GM04504 (cell line): ENCODE measurements at places on chromosomes 3 and 15.

GRCh38 chr3:151084893-151085226 is 604 bp upstream of the MED12L start:
- no peak for DNase-seq

GRCh38 chr15:38093931-38094330 is 158.7 kb upstream of the SPRED1 start:
- no peak for DNase-seq

- DNase-seq: no peak
Measured at GRCh38 chr15:75869446-75869845, 26.2 kb downstream of the UBE2Q2 start.

DNA sequence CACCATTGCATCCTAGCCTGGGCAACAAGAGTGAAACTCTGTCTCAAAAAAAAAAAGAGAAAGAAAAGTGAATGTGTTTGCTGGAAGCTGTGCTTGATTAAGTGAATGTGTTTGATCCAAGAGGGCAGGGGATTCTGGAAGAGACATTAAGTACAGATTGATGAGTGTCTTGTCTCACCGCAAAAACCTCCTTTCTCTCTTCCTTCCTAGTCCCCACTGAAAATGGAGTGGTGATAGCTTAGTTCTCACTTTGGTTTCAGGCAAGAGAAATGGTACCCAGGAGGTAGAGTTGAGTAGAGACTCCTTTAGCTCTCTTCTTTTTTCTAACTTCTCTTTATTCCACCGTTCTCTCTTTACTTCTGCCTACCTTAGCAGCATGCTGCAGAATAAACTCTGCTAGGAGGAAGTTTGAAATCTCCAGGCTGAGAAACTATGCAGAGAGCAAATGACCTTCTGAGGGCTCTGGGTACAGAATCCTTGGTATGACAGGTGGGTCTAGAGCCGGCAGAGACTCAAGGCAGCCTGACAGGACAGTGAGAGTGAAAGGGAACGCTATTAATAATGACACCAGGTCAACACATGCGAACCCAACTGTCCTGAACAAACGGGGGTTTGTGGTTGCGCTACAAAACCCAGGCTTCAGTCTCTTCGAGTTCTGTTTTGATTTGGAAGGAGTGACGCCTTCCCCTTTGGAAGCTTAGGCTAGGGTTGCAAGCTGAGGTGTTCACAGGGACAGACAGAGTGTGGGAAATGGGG is 74.9 kb downstream of the SMAD3 start:
- no peak for DNase-seq
